ENCODE measurements at places on chromosomes 1 and 21.
A peak's percentile ranks its signal among the peaks of the same experiment; 100 is the strongest.

DNA sequence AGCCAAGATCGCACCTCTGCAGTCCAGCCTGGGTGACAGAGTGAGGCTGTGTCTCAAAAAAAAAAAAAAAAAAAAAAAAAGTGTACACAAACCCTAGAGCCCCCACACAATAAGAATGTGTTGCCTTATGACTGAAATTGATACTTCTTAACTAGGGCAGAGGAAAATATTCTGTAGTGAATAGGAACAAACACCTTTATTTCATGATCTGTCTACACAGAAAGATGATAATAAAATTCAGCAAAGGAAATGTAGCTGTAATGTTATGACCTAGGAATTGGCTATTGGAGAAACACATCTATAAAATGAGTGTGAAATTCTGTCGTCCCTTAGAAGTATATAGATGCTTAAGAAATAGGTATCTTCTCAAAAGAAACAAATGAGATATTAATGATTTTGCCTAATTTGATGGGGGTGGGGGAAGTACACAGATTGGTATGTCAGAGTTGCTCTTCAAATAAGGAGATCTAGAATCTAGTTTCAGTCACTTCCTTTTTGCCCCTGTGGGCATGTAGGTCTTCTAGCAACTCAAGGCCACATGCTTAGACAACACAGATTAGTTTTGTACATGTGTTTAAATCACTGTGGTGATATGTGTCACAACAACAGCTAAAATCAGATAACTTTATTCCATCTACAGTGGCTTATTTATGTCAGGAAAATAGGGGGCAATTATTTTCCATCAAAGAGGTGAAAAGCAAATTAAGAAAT is 10.7 kb upstream of the GPR25 start:
- peak; percentile 42 for DNase-seq

- no peak for DNase-seq
Measured at GRCh38 chr1:236638945-236639344, 34.6 kb upstream of the HEATR1 start.

DNA sequence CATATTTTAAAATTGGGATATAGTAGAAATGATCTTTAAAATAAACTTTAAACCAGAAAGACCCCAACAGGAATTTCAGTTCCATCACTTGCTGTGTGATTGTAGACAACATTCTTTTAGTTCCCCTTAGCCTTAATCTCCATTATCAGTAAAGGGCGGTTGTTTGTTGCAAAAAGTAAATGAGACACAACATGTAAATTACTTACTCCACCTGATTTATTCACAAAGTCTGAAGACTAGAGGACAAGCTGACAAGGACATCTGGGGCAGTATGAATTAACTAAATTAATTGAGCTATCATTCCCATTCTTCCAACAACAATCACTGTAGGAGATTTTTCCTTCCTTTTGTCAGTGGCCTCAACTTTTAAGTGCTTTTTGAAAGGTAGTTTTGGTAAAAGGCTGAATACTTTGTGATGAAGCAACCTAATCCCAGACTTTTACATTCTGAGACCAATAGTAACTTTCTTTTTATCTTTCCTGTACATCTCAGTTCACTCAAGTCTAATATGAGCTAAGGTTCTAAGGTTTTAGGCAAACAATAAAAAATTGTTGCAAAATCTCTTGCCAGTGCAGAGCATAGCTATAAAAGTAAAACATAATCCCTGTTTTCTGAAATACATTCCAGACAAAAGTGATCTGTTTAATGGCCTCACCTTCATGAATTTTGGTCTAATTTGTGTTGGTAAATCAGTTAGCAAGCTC is 6.2 kb downstream of the SLC19A2 start:
- no peak for DNase-seq

DNA sequence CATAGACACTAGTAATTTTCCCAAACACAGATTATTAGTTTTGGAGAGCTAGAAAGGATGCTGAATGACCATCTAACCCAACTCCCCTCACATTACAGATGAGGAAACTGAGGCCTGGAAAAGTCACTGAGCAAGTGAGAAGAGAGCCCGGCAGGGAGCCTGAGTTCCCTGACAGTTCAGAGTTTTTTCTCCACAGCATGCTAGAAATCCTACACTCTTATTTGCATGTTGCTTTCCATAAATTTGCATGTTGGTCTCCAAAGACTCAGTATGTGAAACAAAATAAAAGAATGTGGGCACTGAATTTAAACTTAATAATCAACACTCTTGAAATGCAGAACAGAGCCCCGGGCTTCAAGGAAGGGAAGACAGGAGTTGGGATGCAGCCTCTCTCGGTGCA is 132.3 kb downstream of the CCDC185 start:
- DNase-seq: no peak

- DNase-seq: no peak
Measured at GRCh38 chr1:3060127-3060526, 8.9 kb upstream of the PRDM16 start.
